ENCODE measurements at places on chromosomes 7 and 10.
A peak's percentile ranks its signal among the peaks of the same experiment; 100 is the strongest.

GRCh38 chr7:44145969-44146911 lies 5.1 kb upstream of the MYL7 start:
- peak; percentile 54 for DNase-seq

DNA sequence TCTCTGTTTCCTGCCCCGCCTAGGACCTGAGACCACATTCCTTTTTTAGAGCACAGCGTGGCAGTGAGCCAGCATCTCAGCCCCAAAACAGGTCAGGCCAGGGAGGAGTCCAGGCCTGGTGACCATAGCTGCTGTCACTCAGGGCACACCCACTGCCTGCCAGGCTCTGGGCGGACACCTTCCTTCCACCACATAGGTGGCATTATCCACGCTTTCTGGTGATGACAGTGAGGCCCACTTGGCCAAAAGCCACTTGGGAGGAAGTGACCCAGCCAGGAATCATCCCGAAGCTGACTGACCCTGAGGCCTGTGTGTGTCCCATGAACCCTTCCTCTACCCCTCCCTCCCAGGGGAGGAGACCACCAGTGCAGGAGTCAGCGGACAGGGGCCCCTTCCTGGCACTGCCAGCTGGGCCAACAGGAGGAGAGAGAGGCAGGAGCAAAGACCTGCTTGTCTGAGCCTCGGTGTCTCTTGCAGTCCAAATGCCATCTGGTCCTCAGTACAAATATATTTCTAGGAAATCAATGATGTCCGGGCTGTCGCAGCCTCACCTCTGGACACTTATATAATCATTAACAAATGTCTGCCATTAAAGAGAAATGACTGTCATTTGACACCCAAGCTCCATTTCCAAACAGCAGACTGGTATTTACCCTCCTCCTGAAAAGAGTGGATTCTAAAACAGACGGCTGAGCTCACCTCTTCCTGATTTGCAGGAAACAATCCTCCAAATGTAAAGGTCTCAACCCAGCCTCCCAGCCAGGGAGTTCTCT lies 63.0 kb downstream of the ABRAXAS2 start:
- DNase-seq = no peak

DNA sequence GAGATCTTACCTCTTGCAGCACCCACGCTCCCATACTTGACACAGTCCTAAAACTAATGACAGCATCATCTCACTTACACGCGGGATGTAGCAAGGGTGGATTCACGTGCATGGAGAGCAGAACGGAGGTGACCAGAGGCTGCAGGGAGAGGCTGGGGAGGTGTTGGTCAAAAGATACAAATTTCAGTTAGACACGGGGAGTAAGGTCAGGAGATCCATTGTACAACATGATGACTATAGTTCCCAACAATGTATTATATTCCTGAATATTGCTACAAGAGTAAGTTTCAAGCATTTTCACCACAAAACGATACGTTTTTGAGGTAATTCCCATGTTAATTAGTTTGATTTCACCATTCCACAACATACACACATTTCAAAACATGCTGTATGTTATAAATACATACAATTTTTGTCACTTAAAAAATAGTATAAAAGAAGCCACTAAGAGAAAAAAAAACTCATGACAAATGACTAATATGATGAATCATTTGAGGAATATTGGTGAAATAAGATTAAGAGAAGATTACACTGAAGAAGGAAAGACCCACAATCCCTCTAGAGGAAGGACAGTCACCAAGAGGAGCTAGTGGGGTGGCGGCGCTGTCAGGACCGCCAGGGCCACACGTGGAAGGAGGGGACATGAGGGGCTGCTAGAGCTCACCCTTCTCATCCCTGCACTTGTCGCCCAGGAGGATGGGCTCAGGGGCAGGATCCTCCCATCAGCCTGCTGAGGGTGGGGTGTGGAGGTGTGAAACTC lies 49.4 kb upstream of the EGFR start:
- DNase-seq = no peak

DNA sequence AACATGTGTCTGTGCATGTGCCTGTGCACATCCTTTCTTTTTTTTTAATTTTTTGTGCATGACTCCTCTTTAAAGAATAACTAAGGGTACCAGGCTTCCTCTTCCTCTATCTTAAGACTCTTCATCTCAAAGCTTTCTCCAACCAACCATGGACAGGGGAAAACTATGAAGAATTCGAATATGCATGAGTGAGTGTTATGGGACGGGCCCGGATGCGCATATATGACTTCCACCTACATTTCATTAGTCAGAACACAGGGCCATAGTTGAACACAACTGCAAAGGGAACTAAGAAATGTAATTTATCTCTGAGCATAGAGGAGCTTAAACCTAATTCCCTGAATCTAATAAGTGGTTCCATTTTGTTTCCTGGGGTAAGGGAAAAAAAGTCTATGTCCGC lies 270.3 kb upstream of the SORCS1 start:
- no peak for DNase-seq

DNA sequence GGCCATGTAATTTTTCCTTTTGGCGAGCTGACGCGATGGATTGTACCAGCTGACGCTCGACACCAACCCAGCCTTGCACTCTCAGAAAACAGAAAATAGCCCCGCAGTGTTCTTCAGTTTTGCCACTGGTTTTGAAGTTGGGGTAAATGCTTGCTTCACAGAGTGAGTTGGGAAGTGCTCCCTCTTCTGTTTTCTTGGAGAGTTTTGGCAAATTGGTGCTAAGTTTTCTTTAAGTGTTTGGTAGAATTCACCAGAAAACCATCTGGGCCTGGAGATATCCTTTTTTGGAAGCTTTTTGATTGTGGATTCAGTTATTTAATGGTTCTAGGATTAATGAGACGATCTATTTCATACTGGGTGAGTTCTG lies 252.8 kb downstream of the ELFN1 start:
- DNase-seq = no peak

- DNase-seq = no peak
Observed at GRCh38 chr7:92843034-92843760, 6.8 kb upstream of the CDK6 start.

GRCh38 chr7:137935884-137936508 lies 65.9 kb downstream of the CREB3L2 start:
- no peak for DNase-seq

DNA sequence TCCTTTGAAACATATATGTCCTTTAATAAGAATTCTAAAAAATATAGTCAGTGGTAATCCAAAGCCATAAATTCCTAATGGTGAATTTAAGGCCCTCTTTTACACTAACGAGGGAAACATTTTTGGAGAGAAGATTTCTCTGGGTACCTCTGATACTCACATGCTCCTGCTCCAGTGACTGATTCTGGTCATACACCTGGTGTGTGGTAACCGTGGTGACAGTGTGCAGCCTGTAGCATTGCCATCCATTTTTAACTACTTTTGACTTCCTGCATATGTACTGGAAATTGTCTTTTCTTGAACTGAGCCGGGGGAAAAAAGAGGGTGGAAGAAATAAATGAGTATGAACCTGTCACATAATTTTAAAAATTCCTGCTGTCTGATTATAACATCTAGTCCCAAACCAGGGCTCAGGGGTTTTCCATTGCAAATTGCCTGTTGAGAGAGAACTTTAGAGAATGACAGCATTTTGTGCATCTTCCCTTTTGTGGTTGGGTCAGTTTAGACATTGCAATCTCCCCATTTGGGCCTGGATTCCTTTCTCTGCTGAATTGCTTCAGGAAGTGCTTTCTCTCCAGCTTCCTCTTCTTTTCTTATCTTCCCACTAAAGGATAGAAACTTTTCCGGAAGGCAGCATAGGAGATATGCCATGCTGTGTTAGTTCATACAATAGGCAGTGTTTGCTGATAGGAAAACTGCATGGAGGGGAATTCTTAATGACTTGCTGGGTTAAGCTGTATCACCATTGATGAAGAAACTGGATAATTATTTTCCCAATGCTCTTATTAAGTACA lies 125.5 kb downstream of the GRM3 start:
- no peak for DNase-seq

DNA sequence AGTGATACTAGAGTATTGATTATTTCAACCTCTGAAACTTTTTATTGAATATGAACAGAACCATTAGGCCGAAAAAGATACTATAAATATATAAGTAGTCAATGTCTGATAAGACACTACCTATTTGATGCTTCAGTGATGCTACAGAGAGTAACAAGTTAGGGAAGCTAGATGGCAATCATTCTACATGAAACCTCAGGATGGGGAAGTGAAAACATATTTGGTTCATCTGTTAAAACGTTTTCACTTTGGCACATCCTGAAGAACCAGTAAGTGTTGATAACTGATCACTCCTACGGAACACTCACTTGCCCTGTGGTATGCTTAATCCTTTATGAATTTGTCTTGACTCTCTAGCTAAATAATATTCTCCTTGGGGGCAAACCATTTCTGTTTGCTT lies 1064.9 kb downstream of the NXPH1 start:
- no peak for DNase-seq

GRCh38 chr7:44152971-44153947 lies 12.1 kb upstream of the MYL7 start:
- no peak for DNase-seq

DNA sequence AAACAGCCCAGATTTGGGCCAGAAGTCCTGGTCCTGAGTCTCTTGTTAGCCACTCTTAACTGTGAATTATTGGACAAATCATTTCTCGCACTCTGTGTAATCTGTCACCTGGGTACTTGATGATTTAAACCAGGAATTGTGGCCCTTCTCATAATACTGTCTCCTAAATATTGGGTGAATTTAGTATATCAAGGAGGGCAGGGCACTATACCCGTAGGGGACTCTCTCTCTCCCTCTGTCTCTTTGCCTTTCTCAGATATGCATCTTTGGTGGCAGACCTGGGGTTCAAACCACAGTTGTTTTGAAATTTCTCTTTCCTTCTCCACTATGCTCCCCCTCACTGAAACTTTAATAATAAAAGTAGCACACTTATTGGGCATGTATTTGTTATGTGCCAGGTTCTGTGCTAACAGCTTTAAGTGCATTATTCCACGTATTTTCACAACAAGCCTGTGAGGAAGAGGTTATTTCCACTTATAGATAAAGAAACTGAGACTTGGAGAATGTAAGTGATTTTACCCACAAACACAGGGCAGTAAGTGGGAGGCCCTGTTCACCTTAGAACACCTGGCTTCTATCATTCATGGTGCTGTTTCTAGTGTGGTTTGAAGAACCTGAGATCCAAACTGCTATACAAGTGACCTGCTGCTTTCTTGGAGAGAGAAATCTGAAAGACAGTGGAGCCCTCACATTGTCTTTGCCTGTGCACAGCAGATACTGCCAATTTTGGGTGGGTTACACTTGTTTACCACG lies 11.8 kb downstream of the FAS start:
- DNase-seq = no peak

- no peak for DNase-seq
Observed at GRCh38 chr7:2387897-2388636, 15.3 kb upstream of the CHST12 start.

- no peak for DNase-seq
Observed at GRCh38 chr7:73645643-73646174, 21.4 kb upstream of the MLXIPL start.
